ENCODE measurements at places on chromosomes 6 and 20.

- no peak for DNase-seq
Observed at GRCh38 chr6:46453216-46453615, 38.0 kb downstream of the RCAN2 start.

DNA sequence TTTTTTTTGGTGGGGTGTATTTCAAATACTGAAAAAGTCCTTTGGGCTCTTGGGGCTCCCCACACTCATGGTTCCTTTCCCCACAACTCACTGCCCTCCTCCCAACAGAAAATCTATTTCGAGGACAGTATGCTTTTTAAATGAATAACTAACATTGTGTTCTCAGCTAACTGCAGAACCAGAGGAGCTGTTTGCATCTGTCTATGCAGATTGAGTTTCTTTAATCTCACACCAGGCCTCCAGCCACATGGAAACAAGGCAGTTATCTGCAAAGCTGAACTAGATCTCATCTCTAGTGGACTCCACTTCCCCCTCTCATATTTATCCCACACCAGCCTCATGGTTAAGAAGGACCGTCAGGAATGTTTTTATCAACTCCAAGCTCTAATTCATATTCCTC is 955.1 kb downstream of the KIF16B start:
- DNase-seq, result no peak

DNA sequence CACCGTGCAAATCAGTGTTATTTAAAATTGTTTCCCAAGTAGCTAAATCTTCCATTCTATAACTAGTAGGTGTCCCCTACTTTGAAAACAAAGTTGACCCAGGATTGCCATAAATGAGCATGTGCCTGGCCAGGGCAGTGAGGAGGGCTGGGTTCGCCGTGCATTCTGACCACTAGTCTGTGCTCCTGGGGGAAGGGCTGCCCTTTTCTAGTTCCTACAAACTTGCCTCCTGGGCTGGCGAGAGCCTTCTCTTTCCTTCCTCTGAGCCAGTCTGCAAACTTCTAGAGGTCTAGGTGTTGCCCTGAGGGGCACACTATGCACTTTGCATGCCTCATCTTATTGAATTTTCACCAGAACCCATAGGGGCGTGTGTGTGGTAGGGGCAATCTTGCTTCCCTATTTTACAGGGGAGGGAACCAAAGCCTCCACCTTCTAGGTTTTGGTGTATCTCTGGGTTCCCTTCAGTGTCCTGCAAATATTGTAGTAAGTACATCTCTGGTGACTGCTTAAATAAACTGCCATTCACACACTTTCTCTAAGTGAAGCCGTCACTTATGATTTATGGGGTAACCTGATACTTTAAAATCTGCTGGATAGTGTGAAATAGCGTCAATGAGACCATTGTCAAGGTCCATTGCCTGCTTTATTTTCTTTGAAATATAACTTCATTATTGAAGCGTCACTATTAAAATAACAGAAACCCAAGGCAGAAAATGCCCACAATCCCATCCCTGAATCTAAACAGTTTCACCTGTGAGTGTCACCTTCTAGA is 42.2 kb downstream of the CDH26 start:
- no peak for DNase-seq

DNA sequence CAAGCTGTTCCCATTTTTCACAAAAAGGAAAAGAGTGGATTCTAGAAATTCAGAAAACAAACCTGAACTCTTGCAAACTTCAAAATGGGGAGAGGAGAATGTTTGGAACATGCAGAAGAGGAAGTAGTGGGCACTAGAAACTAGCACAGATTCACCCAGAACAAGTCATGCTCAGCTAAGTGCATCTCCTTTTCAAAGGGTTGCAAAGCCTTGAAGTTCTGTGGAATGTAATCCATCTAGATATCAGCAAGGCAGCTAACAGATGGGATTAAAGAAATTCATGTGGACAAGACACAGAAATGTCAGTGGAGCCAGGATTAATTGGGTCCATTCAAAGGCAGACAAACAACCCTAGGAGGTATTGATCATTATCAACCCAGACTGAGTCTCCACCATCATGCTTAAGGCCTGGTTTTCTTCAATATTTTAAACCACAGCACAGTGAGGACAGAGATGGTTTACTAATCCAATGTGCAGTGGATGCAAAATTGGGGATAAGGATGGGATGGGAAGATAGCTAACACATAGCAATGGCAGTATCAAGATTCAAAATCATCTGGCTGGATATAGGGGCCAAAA is 31.3 kb downstream of the KCNK5 start:
- no peak for DNase-seq

DNA sequence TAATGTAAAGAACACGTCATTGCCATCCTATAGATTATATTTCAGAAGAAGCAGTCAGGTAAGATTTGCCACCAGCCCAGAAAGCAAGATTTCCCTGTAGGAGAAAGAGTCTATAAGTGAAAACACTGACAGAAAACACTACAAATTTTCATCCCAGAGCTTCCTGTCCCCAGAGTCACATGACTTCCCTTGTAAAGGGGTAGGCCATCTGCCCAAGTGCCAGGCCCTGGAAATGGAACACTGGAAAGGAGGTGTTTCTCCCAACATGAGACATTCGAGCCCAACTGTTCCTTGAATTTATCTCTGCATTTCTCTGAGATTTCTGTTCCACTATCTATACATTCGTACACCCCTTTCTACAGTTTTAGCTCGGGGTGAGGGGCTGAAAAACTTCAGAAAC is 46.9 kb downstream of the RAMACL start:
- DNase-seq, result no peak

DNA sequence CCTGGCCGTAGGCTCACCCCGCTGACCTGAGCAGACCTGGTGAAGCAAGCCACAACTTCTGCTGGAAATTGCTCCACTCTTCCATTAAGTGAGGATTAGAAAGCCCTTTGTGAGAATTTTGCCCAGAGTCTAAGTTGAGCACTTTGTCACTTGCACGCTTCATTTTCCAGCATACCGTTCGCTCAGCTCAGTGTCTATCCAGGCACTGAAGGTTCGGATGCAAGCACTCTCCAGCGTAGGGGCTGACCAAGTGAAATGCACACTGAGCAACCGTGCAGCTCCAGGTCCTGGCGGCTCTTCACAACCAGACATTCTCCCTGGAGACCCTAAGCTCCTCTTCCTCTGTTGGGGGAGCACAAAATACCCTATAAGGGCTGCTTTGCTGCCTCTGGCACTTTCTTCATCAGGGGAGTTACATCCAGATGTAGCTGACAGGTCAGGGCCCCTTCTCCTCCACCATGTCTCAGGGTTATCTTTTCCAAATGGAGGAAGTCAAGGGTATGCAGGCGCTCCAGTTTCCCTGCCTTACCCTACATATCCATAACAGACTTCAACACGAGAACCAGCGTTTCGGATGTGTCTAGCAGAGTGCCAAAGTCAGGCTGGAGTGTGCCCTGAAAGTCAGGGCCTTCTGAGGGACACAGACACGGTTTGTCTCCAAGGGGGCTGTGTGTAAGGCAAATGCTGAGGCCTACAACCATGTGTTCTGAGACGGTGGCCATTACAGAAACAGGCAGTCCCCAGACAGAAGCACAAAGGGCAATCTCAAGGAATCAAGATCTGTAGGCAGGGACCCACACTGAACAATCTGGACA is 146.7 kb upstream of the AFDN start:
- no peak for DNase-seq

DNA sequence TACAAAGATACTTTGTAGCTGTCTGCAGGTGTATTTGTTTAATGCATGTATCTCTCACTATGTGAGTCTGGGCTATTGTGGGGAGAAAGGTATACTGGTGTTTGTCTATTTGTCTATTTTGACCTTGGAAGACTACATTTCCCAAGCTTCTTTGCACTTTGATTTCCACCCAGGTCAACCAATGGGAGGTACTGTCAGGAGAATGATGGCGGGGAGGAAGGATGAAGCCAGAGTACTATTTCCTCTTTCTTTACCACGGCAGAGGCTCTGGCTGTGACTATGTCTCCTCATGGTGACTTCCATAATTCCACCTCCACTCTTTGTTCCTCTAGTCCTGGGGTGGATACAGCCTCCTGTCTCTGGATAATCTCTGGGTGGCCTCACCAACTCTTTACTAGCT is 23.1 kb downstream of the LBP start:
- DNase-seq, result no peak

DNA sequence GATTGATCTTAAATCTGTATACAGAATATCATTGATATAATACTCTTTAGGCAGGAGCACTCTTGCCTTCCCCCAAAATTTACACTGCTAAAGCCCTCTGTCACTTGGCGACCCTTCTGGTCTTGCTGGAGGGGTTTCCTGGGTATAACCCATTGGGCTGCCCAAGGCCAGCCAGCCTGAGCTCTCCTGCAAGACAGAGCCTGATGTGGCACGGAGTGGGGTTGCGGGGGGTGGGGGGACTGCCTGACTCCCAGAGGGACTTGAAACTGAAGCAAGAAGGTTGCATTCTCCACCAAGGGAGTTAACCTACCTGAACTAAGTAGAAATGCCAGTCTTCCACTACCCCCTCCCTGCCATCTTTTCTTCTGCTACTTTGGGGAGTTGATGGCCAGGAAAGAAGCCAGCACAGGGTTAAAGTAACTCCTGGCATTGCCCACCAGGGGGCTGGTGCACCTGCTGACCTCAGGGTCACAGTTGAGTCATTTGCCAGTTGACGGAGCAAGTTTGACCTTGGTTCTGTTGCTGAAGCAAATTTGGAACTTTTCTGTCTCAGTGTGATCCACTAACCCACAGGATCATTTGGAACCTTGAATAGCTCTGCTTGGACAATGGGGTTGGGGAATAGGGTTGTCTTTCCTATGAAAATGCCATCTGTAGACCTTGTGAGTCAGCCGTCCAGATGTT is 79.4 kb downstream of the ASXL1 start:
- DNase-seq, result no peak

GRCh38 chr6:157047951-157048350 is 270.8 kb downstream of the ARID1B start:
- DNase-seq, result no peak

DNA sequence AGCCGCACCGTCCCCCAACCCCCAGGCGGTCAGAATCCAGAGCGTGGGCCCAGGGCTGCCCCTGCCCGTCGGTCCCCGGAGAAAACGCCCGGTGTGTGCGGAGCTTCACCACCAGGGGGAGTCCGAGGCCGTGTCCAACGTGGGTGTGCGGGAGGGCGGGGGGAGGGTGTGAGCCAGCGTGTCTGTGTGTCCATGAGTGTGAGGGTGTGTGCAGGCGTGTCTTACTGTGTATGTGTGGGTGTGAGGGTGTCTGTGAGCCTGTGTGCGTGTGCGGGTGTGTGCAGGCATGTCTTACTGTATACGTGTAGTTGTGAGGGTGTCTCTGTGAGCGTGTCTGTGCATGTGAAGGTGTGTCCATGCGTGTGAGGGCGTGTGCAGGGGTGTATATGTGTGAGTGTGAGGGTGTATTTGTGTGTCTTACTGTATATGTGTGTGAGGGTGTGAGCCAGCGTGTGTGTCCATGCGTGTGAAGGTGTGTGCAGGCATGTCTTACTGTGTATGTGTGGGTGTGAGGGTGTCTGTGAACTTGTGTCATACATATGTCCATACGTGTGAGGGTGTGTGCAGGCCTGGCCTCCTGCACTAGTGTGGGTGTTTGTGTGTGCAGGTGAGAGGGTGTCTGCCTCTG is 24.6 kb upstream of the GATA5 start:
- peak; percentile 73 for DNase-seq

DNA sequence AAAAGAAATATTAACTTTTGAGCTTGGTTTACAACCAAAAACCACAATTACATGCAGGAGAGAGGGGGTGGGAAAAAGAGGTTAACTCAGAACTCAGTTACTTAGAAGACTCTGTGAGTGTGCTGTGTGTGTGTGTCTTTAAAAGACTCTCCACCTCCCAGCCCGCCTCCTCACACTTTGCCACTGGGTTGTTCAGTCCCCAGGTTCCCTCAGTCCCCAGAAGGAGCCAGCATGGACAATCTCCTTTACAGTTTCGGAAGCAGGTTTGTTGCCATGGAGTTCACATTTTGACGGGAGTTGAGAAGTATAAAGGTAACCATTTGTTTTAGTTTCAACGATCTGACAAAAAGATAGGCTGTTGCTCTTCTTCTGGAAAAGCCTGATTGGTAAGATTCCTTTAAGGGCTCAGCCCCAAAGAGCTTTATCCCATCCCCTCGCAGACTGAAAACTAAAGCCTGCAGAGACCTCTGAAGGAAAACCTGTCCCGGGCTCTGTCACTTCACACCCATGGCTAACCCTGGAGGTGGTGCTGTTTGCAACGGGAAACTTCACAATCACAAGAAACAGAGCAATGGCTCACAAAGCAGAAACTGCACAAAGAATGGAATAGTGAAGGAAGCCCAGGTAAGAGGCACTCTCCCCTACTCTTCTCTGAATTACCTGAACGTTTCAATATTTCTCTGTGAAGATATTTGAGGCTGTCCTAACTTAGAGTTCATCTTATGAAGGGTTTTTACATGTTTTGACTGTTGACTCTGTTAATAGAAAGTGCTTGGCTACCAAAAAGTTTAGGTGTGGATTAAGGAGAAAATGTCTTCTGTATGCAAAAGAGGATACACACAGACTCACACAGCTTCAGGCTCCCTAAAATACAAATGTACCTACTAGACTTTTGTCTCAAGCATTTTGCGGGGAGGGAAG is at the start of gene SPTLC3:
TSS of gene SPTLC3 (plus strand) at position 212 of the 921 bp plus-strand sequence. CDS start at position 508, 296 bp downstream.
- peak; percentile 73 for DNase-seq

DNA sequence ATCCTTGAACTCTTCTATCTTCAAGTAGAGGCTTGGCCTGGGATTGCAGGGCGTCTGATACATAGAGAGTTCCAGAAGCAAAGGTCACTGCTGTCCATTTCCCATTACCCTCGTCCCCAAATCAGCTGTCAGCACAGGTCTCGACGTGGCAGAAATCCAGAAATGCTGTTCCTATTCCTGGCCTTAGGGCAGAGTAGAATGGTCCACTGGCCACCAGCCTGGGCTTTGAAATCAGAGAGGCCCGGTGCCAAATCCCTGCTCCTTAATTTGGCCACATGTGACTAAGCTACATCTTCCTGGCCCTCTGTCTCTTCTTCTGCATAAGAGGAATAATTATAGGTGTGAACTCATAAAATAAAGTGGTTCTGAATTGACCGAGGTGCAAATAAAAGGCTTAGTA is 40.9 kb upstream of the FAM83D start:
- DNase-seq, result no peak

GRCh38 chr6:166462461-166463135 is 79.9 kb upstream of the MPC1 start:
- DNase-seq, result no peak

GRCh38 chr20:46507760-46508407 is 5.5 kb downstream of the ZNF334 start:
- no peak for DNase-seq

GRCh38 chr6:13600036-13600435 is 15.1 kb upstream of the NOL7 start:
- DNase-seq, result no peak

DNA sequence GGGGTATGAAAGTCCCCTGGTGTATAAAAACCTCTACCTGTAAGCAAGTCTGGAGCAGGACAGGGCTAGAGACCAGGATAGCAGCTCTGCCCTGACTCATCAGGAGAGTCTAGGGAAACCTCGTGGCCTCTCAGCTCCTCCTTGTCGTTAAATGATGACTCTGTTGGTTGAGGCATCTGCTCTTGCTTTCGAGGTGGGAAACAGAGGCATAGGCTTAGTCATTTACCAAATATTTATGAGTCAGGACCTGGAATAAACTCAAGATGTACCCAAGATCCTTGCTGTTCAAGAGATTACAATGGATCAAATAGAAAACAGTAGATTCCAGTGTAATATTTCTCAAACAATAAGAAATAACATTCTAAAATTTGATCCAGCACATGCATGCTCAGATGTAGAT is 5.5 kb downstream of the MANBAL start:
- no peak for DNase-seq

GRCh38 chr6:754202-754601 is 61.3 kb upstream of the EXOC2 start:
- DNase-seq, result no peak

- no peak for DNase-seq
Observed at GRCh38 chr20:16740365-16741072, 7.6 kb upstream of the OTOR start.

Measured in thyroid gland (tissue), 4 donors.